ENCODE measurements at places on chromosomes 1 and 21.

- no peak for DNase-seq
These were observed 13.8 kb downstream of the C1orf116 start for GRCh38 chr1:207018707-207019106.

GRCh38 chr1:39754026-39754570 lies 15.4 kb downstream of the PPIE start:
- DNase-seq, result peak; percentile 100

DNA sequence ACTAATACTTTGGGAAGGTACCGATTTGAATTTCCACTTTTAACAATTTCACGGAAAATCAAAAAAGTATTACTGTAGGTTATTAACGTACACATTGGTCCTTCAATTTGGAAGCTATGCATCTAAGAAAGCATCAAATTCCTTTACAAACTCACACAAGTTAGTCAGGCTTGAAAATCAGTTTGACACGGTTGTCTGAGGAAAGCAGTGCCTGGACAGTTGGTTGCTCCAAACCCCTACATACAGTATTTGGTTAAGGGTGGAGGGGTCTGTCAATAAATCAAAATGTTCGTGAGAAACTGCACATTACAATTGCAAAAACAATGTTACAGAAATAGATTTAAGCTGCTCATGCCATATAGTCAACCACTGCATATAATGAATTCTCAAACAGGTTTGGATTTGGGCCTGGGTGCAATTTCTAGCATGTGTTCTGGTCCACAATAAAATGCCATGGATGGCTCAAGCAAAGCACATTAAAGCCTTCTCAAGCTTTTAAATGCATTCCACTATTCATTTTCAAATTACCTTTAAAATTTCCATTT lies 19.9 kb upstream of the RBM34 start:
- no peak for DNase-seq

DNA sequence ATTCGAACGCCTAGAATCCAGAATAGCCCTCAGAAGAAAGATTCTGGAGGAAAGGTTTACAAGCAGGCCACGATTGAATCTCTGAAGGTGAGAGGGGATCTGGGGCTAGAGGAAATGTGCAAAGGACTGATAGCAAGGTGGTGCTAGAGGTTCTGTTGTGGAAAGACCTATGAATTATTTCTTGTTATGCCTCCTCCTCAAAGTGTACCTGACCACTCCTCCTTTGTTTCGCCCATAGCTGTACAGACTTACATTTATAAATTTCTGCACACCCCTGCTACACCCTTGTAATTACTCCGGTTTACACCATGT lies 986 bp downstream of the TCEANC2 start:
- peak; percentile 15 for DNase-seq

DNA sequence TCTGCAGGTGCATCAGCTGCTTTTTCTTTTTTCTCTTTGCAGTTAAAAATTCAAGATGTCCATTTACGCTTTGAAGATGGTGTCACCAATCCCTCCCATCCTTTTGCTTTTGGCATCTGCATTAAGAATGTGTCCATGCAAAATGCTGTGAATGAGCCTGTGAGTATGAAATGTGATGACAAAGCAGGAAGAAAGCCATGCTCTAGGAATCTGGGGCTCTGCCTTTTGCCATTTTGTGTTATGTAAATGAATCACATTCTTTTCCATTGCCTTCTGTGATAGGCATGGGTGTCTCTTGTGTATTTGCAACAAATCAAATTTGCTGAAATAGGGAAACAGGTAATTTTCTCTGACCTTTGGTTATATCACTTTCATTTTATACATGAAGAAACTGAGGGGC lies 19.4 kb downstream of the VPS13D start:
- no peak for DNase-seq

DNA sequence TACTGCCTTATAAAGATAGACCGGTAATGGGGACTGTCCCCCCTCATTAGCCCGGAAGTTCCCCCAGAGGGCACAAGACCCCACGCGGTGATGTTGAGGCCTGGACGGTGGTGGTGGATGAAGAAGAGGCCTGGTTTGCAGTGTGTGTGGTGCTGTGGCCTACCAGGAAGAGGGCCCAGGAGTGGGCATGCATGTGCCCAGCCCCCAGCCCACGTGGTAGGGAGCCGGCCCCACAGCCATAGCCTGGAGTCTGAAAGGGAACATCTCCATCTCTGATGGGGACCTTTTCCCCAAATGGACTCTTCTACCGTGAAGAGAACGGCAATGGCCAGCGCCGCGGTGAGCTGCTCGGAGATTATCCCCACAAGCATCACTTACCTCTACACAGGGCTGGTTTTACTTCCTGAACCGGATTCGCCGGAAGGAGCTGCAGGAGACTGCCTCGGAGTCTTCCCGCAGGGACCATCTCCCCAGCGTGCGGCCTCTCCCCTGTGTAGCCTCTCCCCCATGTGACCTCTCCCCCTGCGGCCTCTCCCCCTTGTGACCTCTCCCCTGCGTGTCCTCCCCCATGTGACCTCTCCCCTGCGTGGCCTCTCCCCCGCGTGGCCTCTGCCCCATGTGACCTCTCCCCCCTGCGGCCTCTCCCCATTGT lies 20.6 kb downstream of the RRP1 start:
- DNase-seq, result no peak

- peak; percentile 15 for DNase-seq
These were observed 22.6 kb upstream of the GBP4 start for GRCh38 chr1:89221341-89221740.

DNA sequence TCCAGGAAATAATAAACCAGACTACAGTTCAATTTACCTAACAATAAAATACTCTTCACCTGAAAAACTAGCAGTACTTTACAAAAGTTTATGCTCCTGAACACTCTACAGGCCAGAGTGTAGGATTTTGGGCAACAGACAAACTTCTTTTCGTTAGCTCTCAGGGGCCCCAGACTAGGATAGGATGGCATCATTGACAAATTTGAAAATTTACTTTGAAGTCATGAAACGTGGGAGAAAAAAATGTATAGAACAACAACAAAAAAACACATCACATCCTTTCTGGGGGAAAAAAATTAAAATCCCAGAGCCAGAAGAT lies 1.2 kb downstream of the PTP4A2 start:
- DNase-seq, result no peak

GRCh38 chr21:17370263-17370662 lies 142.6 kb upstream of the CXADR start:
- DNase-seq, result no peak

- no peak for DNase-seq
These were observed 60.4 kb upstream of the C1orf53 start for GRCh38 chr1:197841883-197842553.

- no peak for DNase-seq
These were observed 383.3 kb downstream of the RRAGC start for GRCh38 chr1:38476111-38476849.

DNA sequence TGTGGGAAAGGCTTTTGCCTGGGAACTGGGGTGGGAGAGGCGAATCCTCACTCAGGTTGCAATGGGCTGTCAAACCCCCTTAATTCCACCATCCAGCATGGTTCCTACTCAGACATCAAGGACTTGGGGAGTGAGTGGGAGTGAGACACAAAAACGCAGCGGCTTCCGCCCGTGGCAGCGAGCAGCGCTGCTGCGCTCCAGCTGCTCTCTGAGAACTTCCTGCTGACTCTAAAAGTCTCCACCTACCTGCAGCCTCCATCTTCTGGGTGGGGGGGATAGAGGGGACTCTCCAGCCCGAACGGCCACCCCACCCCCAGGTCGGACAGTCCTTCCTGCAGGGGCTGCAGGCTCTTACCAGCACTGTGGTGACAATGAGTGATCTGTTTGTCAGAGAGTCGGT lies 184.4 kb downstream of the GRIK3 start:
- peak; percentile 100 for DNase-seq

- peak; percentile 59 for DNase-seq
These were observed 15.7 kb upstream of the LUZP1 start for GRCh38 chr1:23184212-23184934.

DNA sequence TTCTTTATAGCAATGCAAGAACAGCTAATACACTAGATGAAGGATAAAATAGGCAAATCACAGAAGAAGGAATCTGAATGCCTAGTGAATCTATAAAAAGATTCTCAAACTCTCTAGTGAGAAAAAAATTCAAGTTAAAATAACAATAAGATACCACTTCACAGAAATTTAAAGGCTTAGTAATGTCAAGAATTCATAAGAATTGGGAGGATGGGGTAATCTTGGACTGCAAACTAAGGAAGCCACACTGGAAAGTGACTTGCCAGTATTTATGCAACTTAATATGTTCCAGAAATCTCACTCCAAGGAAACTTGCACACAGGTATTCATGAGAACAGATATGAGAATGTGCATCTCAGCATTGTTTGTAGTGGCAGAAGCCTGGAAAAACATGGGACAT lies 38.9 kb upstream of the PRRC2C start:
- DNase-seq, result no peak

DNA sequence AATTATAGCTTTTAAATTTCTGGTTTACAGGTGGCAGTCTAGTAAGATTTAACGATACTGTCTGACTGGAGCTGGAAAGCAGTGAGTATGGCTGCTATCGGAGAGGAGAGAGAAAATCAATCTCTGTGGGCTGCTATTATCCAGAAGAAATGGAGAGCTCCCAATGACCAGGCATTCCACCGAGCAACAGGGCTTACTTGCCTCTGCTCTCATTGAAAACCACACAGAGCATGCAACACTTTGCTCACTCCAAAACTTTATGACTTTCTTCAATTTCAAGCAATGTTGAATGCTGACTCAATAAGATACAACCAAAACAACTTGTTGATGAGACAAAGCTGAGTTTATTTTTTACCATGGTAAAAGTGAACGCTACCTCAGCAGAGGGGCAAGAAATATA lies 337.0 kb upstream of the NCAM2 start:
- no peak for DNase-seq

DNA sequence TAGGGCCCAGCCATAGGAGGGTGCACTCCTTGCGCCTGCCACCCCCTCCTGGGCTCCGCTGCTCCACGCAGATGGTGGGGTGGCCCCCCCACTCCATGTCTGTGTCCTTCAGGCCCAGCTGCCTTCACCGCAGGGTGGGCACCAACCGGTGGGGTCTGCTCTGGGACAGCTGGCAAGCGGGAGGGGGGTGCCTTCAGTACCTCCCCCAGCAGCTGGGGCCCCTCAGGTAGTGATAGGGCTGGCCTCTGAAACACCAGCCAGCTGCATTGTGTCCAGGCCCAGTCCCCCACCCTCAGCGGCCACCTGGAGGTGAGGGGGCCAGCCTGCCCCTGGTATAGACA lies 360 bp downstream of the GJC2 start:
- DNase-seq, result no peak

- DNase-seq, result no peak
These were observed 21.3 kb downstream of the HTR6 start for GRCh38 chr1:19685994-19686393.

Data from NCI-H510A treated with DMSO at 0.1 percent for 48 hours (cell line).